ENCODE measurements at places on chromosomes 1 and 21. TPM values are rescaled to one million over a fixed set of nuclear protein-coding genes. Genes with fewer than 3 reads are reported as not detected.
A peak's percentile ranks its signal among the peaks of the same experiment; 100 is the strongest.

DNA sequence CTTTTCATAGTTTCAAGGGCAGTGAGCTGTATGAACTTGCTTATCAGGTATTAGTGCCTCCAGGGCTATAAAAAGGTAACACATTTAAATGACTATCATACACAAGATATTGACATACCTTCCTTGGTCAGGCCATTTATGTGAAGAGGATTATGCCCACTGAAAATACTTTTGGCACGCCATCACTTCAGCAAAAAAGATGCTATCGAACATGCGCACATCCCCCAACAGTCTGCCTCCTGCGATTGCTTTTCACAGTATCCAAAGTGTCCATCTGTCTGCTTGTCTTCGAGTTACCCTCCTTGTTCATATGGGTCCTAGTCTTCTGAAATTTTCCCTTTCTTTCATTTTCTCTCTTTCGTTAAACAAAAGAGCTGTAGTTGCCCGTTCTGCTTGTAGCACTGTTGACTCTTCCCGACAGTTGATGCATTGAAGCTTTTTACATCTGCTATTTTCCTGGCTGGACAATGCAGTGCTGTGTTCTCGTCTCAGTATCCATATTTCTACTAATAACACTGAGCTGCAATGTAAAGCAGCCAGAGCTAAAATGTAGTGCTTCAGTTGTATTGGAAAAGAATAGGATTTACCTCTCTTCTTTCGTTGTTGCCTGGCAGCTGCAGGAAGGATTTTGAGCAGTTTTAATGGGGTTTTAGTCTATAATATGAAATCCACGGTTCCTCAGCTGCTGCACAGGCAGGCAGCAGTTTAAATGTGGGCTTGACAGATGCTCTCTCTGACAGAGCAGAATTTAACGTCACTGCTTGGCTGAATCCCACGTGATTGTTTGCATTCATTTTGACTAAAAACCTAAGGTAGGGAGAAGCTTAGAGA lies at the start of gene B3GALT2:
TSS of gene B3GALT2 (minus strand) at position 713 of the 831 bp plus-strand sequence. CDS start 5,051 bp downstream, outside the sequence.
- no peaks in the 10 kb centered on the region for H3K27me3 ChIP-seq
- H3K4me3 ChIP-seq: peak within 1 kb of the TSS; percentile 65
- no peaks in the 10 kb centered on the region for H3K36me3 ChIP-seq

- H3K4me1 ChIP-seq: peaks cover under 1% of the 10 kb centered on the region
- H3K27me3 ChIP-seq: no peaks in the 10 kb centered on the region
- no peak for DNase-seq
- no peak overlapping the region for H3K27ac ChIP-seq
- no peak overlapping the region for H3K4me3 ChIP-seq
These were observed 11.5 kb downstream of the ZNF281 start for GRCh38 chr1:200398373-200398772.

DNA sequence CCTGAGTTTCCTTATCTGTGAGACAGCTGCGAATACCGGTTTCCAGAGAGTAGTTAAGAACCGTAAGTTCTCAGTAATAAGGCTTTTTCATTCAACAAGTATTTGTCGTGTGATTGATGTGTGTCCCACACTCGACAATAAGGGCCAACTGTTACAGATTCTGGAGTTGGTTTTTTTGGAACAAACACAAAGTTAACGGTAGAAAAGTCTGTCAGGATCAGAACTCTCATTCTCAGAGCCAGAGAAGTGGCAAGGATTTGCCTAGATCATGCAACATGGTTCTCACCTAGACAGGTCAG lies 837 bp downstream of the NUDC start:
- DNase-seq: no peak
- peak overlapping the region; percentile 92 for H3K4me3 ChIP-seq
- H3K36me3 ChIP-seq: peaks cover 34% of the 10 kb centered on the region
- H3K27me3 ChIP-seq: no peaks in the 10 kb centered on the region
- no peak overlapping the region for H3K27ac ChIP-seq

DNA sequence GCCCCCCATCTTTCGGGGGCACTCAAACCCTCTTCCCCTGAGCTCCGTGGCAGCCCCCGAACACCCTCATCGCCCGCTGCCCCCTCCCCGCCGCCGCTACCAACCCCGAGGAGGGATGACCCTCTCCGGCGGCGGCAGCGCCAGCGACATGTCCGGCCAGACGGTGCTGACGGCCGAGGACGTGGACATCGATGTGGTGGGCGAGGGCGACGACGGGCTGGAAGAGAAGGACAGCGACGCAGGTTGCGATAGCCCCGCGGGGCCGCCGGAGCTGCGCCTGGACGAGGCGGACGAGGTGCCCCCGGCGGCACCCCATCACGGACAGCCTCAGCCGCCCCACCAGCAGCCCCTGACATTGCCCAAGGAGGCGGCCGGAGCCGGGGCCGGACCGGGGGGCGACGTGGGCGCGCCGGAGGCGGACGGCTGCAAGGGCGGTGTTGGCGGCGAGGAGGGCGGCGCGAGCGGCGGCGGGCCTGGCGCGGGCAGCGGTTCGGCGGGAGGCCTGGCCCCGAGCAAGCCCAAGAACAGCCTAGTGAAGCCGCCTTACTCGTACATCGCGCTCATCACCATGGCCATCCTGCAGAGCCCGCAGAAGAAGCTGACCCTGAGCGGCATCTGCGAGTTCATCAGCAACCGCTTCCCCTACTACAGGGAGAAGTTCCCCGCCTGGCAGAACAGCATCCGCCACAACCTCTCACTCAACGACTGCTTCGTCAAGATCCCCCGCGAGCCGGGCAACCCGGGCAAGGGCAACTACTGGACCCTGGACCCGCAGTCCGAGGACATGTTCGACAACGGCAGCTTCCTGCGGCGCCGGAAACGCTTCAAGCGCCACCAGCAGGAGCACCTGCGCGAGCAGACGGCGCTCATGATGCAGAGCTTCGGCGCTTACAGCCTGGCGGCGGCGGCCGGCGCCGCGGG lies 837 bp downstream of the FOXD3 start:
- peak overlapping the region; percentile 65 for H3K4me3 ChIP-seq
- no peaks in the 10 kb centered on the region for H3K36me3 ChIP-seq
- H3K27me3 ChIP-seq: peaks cover 100% of the 10 kb centered on the region
- peak overlapping the region; percentile 39 for H3K27ac ChIP-seq

Gene CELA3B
- total RNA-seq: not detected

GRCh38 chr1:30677471-30677870 lies 45.9 kb downstream of the MATN1 start:
- H3K27ac ChIP-seq: no peak overlapping the region
- peaks cover 19% of the 10 kb centered on the region for H3K4me1 ChIP-seq
- H3K27me3 ChIP-seq: peaks cover 42% of the 10 kb centered on the region
- no peaks in the 10 kb centered on the region for H3K36me3 ChIP-seq

Gene SYT6
- total RNA-seq: not detected

DNA sequence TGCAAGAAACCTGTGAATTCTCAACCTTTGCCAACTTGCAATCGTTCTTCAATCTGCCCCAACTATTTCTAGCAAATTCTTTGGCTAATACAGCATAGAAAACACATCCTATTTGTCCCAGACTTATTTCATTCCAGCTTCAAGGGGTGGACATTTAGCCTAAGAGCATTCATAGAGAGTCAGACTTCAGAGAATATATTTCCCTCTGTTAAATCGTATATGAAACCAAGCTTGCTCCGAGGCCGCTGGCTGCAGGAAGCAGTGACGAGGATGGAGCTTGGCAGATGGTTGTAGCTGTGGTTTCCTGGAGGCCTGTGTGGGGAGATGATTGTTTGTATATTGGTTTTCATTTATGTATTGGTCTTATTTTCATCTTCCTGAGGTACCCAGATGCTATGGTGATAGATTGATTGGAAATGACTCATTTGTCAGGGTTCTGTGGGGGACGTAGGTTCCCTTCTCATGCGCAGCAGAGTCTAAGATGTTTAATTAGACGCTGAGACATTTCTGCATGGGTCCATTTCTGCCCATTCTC lies 26.1 kb downstream of the MAN1C1 start:
- H3K4me1 ChIP-seq: peaks cover 69% of the 10 kb centered on the region
- peak overlapping the region; percentile 2 for H3K4me3 ChIP-seq
- DNase-seq: no peak
- H3K36me3 ChIP-seq: peaks cover 8% of the 10 kb centered on the region
- peak overlapping the region; percentile 68 for H3K27ac ChIP-seq

DNA sequence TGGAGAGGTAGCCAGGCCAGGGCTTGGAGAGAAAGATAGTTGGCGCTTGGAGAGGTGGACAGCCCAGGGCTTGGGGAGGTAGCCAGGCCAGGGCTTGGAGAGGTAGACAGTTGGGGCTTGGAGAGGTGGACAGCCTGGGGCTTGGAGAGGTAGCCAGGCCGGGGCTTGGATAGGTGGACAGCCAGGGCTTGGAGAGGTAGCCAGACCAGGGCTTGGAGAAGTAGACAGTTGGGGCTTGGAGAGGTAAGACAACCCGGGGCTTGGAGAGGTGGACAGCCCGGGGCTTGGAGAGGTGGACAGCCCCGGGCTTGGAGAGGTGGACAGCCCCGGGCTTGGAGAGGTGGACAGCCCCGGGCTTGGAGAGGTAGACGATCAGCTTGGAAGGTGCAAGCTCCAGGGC lies 7.7 kb downstream of the LSS start:
- no peaks in the 10 kb centered on the region for H3K27me3 ChIP-seq
- peaks cover 54% of the 10 kb centered on the region for H3K36me3 ChIP-seq
- no peak overlapping the region for H3K27ac ChIP-seq
- no peak for DNase-seq

DNA sequence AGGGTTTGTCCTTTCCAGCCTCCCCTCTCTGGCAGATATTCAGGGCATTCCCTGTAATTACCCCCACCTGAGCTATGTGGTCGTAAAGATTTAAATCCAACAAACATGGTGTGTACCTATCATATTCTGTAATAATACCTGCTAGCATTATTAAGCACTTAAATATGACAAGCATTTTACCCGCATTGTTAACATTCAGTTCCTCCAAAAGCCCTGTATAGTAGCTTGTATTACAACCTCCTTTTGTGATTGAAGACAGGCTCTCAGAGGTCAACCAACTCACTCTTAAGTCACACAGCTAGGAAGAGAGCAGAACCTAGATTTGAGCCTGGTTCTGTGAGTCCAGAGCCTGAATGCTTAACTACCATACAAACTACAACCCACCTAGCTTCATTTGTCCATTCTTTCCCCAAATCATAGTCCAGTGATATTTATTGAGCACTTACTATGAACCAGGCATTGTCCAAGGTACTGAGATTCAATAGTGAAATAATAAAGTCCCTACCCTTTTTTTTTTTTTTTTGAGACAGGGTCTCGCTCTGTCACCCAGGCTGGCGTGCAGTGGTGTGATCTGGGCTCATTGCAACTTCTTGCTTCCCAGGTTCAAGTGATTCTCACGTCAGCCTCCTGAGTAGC lies 13.8 kb upstream of the KDM4A start:
- no peak overlapping the region for H3K27ac ChIP-seq
- H3K4me1 ChIP-seq: no peaks in the 10 kb centered on the region
- H3K27me3 ChIP-seq: peaks cover 10% of the 10 kb centered on the region
- H3K4me3 ChIP-seq: no peak overlapping the region

DNA sequence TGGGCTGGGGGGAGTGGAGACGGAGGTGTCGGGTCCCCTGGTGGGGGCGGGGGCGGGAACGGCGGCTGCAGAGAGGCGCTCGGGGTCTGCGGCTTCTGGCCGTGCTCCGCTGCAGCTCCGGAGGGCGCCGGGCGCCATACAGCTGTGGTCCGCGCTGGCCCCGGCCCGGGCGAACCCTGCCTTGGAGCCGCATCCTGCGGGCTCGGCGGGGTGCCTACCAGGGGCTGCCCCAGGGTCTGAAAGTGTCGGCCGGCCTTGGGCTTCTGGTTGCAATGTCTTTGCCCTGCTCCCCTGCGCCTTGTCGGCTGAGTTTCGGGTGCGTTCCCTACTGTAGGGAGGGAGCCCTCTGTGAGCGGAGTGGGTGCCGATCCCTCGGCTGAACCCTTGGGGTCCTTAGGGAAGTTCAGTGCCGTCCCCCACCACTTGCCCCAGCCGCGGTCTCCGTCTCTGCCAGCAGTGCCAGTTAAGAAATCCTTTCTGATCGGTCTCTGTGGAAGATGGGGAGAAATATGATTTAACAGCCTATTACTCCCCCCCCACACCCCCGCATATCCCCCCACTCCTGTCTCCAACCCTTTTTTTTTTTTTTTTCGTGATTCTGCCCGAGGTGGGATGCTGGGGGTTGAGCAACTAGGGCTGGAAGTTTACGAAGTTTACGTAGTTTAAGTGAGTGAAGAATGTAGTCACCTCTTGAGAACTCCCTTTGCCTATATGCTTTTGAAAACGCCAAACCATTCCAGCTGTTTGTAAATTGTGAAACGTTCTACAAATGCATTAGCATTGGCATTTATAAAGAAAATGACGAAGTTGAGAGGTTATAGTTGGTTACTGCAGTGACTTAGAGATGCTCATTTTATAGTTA lies 588 bp downstream of the NEXN start:
- H3K27ac ChIP-seq: peak overlapping the region; percentile 98
- H3K27me3 ChIP-seq: no peaks in the 10 kb centered on the region
- peaks cover 22% of the 10 kb centered on the region for H3K36me3 ChIP-seq
- H3K4me3 ChIP-seq: peak overlapping the region; percentile 85
- H3K4me1 ChIP-seq: peaks cover 37% of the 10 kb centered on the region

DNA sequence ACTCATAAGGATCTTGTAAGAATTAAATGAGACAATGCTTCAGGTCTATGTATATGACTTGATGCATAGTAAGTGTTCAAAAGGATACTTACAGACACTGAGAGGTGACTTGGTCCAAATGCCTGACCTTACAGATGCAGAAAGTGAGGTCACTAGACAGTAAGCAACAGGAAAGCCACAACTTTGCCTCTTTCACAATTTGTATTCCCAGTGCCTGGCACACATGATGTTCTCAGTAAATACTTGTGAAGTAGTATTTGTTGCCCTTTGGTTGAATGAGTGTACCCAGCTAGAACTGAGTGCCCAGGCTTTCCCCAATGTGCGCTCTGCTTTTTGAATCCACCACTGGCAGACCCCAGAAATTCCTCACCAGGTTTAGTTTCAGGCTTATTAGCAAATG lies 105.1 kb downstream of the BEND5 start:
- DNase-seq: no peak
- H3K36me3 ChIP-seq: no peaks in the 10 kb centered on the region
- no peak overlapping the region for H3K4me3 ChIP-seq
- H3K27ac ChIP-seq: no peak overlapping the region

DNA sequence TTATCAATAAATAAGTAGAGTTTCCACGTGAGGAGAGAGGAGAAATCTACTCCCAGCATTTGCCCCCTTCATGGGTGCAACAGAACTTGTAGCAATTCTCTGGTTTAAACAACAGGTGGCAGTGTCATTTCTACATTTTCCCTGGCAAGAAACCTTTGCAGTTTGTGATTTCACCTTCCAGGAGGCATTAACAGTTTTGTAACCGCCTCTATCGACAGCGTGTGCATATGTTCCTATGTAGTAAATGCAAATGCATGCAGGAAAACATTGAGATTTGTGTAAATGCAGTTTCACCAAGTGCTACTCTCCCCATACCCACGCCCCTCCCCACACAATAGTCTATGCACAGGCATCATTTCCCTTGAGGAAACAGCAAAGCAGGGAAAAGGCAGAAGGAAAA lies 494.7 kb downstream of the SMYD3 start:
- no peak overlapping the region for H3K27ac ChIP-seq
- H3K4me3 ChIP-seq: no peak overlapping the region
- H3K36me3 ChIP-seq: no peaks in the 10 kb centered on the region
- no peaks in the 10 kb centered on the region for H3K4me1 ChIP-seq
- no peak for DNase-seq
